ENCODE measurements at places on chromosomes 16 and 17. TPM values are rescaled to one million over a fixed set of nuclear protein-coding genes. Genes with fewer than 3 reads are reported as not detected.
A peak's percentile ranks its signal among the peaks of the same experiment; 100 is the strongest.

UTS2R gene
- total RNA-seq, result not detected

KRTAP9-4 gene
- total RNA-seq, result not detected

NKD1 gene
- 3.8 TPM for total RNA-seq

PRSS27 gene
- 0.61 TPM for total RNA-seq

FBXO39 gene
- total RNA-seq, result 0.25 TPM

SYCE1L gene
- total RNA-seq, result 12.5 TPM

DNA sequence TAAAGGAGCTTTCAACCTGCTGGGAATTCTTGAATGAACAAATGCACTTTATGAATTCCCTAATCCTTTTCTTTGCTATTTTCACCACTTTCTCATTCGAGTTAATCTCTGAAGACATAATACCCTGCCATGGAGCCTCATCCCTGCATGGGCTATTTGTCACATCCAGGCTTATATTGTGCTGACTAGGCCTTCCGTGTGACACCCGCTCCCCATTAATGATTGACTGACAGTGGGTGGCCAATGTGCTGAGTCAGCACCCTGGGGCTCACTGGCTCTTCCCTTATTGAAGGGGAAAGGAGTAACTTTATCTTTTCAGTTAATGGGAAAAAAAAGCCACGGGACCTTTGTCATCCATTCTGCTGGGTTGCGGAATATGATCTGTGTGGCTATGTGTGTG, 1024.8 kb upstream of the EEF2KMT start:
- no peaks in the 10 kb centered on the region for H3K36me3 ChIP-seq
- no peaks in the 10 kb centered on the region for H3K27me3 ChIP-seq

GRCh38 chr16:68490829-68491575, 42.7 kb upstream of the SMPD3 start:
- no peaks in the 10 kb centered on the region for H3K27me3 ChIP-seq
- H3K4me1 ChIP-seq, result no peaks in the 10 kb centered on the region
- no peak overlapping the region for H3K4me3 ChIP-seq

- H3K27ac ChIP-seq, result no peak overlapping the region
- no peaks in the 10 kb centered on the region for H3K27me3 ChIP-seq
- H3K4me1 ChIP-seq, result no peaks in the 10 kb centered on the region
Measured at GRCh38 chr17:12282056-12282455, 261.4 kb downstream of the MAP2K4 start.

DNA sequence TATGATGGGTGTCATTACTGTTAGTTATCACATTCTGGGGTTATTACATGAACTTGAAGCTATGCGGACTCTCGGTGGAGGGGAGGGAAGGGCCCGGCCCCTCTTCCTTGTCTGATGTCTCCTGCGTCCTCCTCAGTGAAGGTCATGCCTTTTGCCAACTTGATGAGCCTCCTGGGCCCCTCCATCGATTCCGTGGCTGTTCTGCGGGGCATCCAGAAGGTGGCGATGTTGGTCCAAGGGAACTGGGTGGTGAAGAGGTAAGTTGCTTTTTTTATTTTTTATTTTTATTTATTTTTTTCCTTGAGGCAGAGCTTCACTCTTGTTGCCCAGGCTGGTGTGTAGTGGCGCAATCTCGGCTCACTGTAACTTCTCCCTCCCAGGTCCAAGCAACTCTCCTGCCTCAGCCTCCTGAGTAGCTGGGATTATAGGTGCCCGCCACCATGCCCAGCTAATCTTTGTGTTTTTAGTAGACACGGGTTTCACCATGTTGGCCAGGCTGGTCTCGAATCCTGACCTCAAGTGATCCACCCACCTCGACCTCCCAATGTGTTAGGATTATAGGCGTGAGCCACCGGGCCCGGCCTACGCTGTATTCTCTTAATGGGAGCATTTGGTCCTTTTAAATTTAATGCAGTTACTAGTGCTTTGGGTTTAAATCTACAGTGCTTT, 21.6 kb downstream of the POLR3E start:
- H3K4me1 ChIP-seq, result peaks cover 5% of the 10 kb centered on the region
- H3K4me3 ChIP-seq, result no peak overlapping the region
- peaks cover 68% of the 10 kb centered on the region for H3K36me3 ChIP-seq
- no peak overlapping the region for H3K27ac ChIP-seq
- no peaks in the 10 kb centered on the region for H3K27me3 ChIP-seq

GRCh38 chr17:39794249-39794970, 56.7 kb downstream of the GRB7 start:
- peak; percentile 67 for DNase-seq
- peaks cover 75% of the 10 kb centered on the region for H3K4me1 ChIP-seq
- no peak overlapping the region for H3K4me3 ChIP-seq
- no peaks in the 10 kb centered on the region for H3K27me3 ChIP-seq
- H3K36me3 ChIP-seq, result no peaks in the 10 kb centered on the region
- peak overlapping the region; percentile 54 for H3K27ac ChIP-seq

DNA sequence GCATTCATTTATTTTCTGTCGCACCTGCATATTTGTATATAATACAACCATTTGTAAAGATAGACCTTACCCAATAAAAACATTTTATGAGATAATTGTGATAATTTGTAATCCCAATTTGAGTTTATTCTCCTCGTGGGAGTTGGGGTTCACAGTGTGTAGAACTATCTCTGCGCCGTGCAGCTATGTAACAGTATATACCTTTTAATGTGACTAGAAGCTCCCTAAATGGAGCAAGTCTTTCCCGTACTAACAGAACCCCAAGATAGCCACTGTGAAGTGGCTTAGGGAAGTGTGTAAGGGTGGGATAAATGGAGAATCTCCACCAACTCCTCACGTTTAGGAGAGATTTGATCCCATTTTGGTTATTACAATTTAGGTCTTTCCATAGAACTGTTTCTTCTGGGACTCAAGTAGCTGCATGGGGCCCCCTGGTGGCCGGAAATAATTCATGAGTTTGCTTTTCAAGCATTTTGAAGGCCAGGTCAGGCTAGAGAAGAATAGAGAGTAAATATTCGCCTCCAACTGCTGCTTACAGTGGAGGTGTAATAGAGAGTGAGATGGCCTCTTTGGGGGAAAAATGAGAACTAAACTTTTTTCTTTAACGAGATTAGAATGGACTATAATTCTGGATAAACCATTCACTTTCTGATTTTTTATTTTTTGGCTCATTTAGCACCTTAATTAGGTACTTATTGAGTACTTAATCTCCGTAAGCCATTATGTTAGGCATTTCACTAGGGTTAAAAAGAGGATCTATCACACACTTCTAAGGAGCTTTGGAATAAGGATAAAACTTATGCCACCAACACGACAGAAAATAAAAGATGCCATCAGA, 4.5 kb downstream of the TMEM100 start:
- DNase-seq, result peak; percentile 39
- no peaks in the 10 kb centered on the region for H3K4me1 ChIP-seq
- H3K4me3 ChIP-seq, result no peak overlapping the region
- H3K36me3 ChIP-seq, result no peaks in the 10 kb centered on the region
- no peaks in the 10 kb centered on the region for H3K27me3 ChIP-seq
- no peak overlapping the region for H3K27ac ChIP-seq

GRCh38 chr16:53309457-53309856, 124.8 kb upstream of the RBL2 start:
- no peak overlapping the region for H3K4me3 ChIP-seq
- no peaks in the 10 kb centered on the region for H3K4me1 ChIP-seq
- H3K36me3 ChIP-seq, result peaks cover 8% of the 10 kb centered on the region
- no peak for DNase-seq

DNA sequence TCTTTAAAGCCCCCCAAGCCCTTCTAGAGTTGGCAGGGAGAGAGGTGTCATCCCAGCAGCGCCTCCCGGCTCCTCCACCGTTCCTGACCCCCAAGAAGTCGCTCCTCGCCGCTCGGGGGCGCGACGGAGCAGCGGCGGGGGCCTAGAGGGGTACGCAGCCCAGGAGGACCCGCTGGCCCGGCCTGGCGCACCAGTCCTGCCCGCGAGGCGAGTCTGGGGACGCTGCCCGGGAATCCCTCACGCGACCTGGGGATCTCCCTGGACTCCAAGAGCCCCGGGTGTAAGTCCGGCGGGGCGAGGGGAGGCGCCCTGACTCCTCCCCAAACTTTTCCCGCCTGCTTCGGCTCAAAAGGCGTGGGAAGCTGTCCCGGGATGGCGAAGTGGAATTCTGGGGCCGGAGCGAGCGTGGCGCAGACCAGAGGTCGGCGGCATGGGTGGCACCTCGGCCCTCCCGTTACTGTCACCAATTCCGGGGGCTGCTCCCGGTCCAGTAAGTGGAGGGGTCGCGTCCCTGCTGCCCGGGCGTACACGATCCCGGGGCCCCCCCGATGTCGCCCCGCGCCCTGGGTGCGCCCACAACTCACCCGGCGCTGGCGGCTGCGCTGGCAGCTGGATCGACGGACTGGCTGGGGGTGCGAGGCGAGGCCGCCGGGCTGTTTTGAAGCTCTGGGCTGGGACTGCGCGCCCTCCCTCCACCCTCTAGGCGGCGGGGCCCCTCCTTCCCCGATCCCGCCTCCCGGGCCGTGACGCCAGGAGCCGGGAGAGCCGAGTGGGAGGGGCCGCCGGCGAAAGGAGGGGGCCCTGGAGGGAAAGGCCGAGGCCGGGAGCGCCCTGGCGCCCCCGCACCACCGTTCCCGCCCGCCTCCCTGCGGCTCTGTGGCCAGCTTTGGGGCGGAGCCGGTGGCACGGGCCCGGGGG, at the start of gene EMP2:
Gene EMP2, minus strand, starts transcription at position 634 of the 918 bp plus-strand sequence. CDS start 32,981 bp downstream, outside the sequence.
- H3K4me3 ChIP-seq, result no peak within 1 kb of the TSS
- H3K27ac ChIP-seq, result no peak within 1 kb of the TSS
- H3K27me3 ChIP-seq, result peaks cover 8% of the 10 kb centered on the region
- no peak for DNase-seq
- no peaks in the 10 kb centered on the region for H3K4me1 ChIP-seq
- H3K36me3 ChIP-seq, result no peaks in the 10 kb centered on the region

GRCh38 chr17:17343160-17343735, 40.1 kb downstream of the NT5M start:
- H3K4me1 ChIP-seq, result no peaks in the 10 kb centered on the region
- no peaks in the 10 kb centered on the region for H3K36me3 ChIP-seq
- H3K27ac ChIP-seq, result no peak overlapping the region
- no peak for DNase-seq
- no peak overlapping the region for H3K4me3 ChIP-seq

DNA sequence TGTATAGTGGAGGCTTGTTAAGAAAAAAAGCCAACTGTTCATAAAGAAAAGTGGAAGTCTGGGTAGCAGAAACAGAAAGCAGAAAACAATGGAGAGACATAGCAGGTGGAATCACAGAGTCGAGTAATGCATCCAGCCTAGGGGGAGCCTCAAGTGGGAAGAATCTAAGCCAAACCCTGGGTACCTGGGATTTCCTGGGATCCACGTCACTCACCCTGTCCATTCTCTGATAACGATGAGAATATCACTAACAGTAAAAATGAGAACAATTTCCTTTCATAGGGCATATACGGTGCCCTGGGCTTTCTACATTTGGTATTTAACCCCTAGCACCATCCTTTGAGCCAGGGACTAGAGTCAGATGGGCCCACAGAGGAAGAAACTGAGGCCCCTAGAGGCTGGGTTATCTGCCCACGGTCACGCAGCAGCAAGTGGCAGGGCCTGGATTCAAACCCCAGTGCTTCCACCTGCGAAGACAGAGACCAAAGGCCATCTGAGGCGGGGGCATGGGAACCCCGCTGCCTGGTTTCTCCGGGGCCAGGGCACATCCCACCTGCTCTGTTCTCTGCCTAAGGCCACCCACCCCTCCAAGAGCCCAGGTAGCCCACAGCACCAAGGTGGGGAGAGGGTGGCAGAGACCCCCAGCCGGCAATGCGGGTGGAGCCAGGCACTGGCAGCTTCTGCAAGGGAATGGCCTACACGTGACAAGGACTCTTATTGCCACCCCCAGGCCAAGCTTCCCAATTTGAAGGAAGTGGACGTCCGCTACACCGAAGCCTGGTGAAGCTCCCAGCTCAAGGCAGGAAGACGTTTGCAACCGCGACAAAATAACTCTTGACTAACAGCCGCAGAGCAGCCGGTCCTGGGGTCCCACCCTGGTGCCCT, 69.8 kb upstream of the PLCG2 start:
- H3K27me3 ChIP-seq, result no peaks in the 10 kb centered on the region
- peaks cover 28% of the 10 kb centered on the region for H3K36me3 ChIP-seq
- DNase-seq, result no peak
- H3K27ac ChIP-seq, result no peak overlapping the region

DNA sequence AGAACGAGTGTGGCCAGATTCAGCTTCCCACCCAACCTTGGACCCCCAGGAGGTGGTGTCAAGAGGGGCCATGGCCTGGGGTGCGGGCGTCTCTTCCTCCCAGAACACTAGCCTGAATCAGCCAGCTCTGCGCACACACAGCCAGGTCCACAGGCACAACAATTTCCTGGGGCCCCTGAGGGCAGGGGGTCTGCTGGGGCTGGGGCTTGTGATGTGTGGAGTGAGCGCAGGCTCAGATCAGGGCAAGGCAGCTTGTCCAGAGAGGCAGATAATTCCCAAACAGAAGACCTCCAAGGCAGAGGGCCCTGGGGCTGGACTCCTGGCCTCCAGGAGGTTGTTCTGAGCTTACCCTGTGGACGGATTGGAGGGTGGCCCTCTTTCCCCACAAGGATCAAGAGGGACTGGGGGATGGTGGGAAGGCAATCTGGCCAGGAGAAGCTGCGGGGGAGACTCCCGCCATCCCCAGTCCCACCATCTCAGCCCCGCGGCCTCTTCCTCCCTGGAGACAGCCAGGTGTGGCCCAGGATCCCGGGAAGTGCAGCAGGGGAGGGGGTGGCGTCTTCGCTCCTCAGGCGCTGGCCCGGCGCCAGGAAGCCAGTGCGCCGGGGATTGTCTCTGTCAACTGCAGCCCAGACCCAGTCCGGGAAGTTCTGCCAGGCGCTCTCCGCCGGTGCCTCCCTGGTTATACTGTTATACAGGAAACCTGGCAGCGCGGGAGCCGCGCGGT, 52.0 kb upstream of the AMZ2 start:
- H3K4me3 ChIP-seq, result no peak overlapping the region
- peaks cover 41% of the 10 kb centered on the region for H3K4me1 ChIP-seq
- H3K27me3 ChIP-seq, result no peaks in the 10 kb centered on the region
- no peaks in the 10 kb centered on the region for H3K36me3 ChIP-seq

GRCh38 chr17:79810130-79811010, 13.5 kb upstream of the CBX8 start:
- peaks cover 69% of the 10 kb centered on the region for H3K27me3 ChIP-seq
- DNase-seq, result peak; percentile 84
- peaks cover 47% of the 10 kb centered on the region for H3K4me1 ChIP-seq
- H3K27ac ChIP-seq, result no peak overlapping the region
- H3K36me3 ChIP-seq, result no peaks in the 10 kb centered on the region
